NCI-H345 (cell line): ENCODE measurements at places on chromosomes 1 and 21.
A peak's percentile ranks its signal among the peaks of the same experiment; 100 is the strongest.

- DNase-seq: no peak
Observed at GRCh38 chr1:31467005-31467674, 54.1 kb downstream of the SERINC2 start.

DNA sequence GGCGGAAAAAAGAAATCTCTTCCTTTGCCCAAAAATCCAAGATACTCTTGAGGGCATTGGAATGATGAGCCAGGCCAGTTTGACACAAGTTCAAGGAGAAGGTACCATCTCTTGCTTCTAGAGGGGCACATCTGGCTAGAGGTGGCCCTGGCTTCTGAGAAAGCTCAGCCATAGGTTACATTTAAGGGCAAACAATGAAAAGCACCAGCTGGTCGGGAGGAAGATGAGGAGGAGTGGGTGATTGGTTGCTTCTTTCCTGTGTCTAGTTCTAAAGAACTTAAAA is 132.0 kb downstream of the DHRS3 start:
- DNase-seq: no peak

DNA sequence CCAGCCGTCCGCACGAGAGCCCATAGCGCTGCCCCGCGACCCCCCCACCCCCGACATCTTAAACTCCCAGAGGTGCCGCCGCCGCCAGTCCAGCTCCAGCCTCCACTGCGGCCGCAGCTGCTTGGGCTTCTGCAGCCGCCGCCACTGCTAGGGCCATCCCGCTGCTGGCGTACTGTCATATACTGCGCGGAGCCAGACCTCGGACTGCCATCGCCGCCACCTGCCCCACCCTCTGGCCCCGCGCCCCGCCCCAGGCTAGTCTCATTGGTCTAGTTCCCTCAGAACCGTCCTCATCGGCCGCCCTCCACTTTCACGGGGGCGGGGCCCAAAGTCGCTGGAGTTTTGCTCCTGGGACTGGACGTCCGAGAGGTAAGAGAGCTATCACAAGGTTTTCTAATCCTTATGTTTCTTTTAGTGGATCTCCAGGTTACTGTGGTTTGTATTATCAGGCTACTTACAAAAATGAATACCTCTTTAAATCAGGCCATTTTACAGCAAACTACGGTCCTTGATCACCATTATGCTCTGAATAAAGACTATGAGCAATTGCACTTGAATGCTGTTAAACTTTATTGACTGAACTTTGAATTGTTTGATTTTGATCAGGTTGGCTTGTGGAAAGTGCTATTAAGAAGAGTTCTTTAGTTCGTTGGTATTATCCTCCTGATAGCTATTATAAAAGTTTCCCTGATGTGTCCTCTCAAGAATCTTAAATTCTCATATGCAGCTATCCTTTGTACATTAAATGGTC is 2.8 kb upstream of the CD1D start:
- DNase-seq: no peak

DNA sequence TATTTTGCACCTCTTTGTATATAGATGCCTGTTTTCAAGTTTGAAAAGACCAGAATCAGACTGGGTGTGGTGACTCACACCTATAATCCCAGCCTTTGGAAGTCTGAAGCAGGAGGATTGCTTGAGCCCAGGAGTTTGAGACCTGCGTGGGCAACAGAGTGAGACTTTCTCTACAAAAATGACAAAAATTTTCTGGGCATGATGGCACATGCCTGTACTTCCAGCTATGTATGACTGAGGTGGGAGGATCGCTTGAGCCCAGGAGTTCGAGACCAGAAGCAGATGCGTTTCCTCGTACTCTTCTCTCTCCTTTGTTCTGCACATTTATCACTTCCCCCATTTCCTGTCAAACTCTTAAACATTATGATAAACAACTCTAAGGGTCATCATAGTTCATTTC is 310.0 kb upstream of the SNX7 start:
- no peak for DNase-seq

DNA sequence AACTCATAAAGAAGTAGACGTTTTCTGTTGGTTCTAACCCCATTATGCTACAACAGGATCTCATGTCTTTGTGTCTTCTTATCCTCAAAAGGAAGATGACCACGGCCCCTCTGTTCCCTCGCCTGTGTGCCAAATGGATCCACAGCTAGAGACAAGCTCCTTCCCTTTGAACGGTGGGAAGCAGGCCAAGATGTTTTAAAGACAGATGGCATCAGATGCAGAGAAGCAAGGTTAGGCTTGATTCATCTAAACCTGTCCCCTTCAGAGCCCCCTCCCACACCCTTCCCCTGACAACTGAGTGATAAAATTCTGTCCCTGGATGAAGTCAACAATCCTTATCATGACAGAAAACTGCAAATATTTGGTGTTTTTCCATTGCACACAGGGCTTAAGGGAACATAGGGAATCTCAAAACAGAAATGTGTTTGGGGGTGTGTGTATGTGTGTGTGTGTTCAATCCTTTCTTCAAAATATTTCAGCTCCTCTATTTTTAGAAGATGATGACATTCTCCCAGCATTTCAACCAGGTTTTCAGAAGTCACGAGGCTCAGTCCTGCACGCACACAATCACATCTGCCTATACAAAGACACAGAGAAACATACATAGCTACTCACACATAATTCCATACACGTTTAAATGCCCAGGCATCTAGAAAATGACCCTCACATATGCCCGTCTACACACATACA is 27.8 kb upstream of the FMOD start:
- no peak for DNase-seq

DNA sequence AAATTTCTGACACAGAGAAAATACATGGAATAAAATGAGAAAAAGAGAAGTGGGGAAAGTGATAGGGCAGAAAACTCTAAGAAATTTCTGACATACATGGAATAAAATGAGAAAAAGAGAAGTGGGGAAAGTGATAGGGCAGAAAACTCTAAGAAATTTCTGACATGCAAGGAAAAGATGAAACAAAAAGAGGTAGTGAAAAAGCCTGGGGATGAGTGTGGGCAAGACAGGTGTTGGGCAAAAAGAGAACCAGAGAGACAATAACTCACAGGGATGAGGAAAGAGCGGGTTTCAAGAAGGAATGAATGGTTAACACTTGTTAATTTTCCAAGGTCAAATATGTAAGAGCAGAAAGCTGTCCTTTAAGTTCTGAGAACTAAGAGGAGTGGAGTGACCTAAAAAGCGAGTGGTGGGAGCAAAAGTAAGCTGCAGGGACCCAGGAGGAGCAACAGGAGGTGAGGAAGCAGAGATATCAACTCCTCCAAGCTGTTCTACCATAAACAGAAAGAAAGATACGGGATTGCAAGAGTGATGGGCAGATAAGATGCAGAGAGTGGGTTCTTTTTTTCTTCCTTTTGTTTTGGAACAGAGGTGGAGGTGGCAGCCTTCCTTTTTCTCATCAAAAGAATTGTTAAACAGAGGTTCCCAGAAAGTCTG is 29.9 kb upstream of the EXO1 start:
- no peak for DNase-seq

DNA sequence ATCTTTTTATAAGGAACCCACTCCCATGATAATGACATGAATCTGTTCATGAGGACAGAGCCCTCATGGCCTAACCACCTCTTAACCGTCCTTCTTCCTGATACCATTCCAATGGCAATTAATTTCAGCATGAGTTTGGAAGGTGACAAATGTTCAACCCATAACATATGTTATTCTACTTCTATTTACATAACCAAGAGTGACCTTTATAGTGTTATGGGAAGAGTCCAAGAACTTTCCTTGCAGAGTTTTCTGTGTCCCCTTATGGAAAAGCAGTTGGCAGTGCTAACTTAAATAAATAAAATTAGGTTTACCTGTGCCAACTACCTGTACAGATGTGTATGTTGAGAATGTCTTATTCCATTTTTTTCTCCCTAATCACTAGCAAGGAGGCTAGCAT is 11.1 kb downstream of the MAP10 start:
- no peak for DNase-seq

DNA sequence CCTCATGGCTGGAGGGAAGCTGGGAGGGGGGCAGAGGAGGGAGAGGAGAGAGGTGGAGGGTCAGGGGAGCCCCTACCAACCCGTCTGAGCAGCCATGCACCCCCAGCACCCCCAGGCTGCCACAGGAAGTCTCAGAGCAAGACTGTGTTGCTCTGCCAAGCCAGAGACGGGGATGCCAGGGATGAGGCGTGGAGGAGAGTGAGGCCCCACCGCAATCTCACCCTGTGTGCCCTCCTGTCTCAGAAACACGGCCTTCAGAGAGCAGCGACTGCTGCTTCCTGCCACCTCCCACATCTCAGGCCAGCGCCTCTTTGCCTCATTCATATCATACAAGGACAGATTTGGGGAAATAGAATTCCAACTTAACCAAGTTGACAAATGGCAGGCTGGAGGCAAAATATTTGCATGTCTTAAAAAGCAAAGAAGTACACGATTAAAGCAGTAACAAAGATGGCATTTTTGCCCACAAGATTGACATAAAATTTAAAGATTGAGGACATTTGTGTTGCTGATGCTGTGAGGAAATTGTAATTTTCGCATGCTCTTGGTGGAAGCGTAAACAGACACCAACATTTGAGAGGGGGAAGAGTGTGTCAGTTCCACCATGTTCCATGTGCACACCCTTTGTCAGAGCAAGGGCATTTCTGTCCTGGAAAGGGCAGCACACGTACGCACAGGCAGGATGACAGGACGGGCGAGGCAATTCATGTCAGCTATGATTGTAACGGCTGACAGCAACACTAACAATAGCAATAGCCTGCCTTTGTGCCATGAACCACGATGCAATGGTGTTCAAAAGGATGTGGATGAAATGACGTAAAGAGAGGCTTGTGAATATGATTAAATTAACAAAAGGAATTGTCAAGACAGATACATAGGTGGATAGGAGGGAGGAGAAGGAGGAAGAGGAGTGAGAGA is 59.0 kb upstream of the BACE2 start:
- no peak for DNase-seq

DNA sequence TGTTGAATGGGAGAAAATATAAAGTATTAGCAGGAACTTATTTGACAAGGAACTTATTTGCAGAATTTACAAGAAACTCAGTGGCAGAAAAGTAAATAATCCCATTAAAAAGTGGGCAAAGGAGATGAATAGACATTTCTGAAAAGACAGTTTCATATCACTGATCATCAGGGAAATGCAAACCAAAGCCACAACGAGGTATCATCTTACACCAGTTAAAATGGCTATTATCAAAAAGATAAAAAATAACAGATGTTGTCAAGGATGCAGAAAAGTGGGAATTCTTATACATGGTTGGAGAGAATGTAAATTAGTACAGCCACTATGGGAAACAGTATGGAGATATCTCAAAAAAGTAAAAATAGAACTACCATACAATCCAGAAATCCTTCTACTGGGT is 61.0 kb downstream of the SYT14 start:
- no peak for DNase-seq

- DNase-seq: no peak
Observed at GRCh38 chr1:182720463-182720862, 36.1 kb upstream of the RGS8 start.

DNA sequence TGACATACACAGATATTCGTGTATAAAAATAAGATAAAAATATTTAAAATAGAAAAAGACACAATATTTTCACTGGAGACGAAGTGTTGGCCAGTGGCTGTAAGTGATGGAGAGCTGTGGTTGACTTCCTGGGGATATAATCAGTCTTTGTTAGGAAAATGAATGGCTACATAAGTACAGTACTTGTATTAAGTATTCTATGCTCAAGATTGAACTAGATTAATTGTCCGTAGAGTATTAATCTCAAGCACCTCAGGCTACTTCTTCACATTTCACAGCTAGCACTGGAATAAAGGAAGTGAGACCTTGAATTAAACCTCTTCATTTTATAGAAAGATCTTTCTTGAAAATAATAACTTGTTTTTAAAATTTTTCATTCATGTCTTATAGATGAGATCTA is 39.0 kb upstream of the RGS5 start:
- no peak for DNase-seq

GRCh38 chr21:26570203-26570602 is 2.9 kb downstream of the CYYR1 start:
- DNase-seq: no peak

- DNase-seq: no peak
Observed at GRCh38 chr1:100230765-100231164, 18.9 kb downstream of the DBT start.

GRCh38 chr1:41566274-41566885 is 81.9 kb upstream of the EDN2 start:
- DNase-seq: no peak

GRCh38 chr21:16873176-16873575 is 639.7 kb upstream of the CXADR start:
- no peak for DNase-seq

DNA sequence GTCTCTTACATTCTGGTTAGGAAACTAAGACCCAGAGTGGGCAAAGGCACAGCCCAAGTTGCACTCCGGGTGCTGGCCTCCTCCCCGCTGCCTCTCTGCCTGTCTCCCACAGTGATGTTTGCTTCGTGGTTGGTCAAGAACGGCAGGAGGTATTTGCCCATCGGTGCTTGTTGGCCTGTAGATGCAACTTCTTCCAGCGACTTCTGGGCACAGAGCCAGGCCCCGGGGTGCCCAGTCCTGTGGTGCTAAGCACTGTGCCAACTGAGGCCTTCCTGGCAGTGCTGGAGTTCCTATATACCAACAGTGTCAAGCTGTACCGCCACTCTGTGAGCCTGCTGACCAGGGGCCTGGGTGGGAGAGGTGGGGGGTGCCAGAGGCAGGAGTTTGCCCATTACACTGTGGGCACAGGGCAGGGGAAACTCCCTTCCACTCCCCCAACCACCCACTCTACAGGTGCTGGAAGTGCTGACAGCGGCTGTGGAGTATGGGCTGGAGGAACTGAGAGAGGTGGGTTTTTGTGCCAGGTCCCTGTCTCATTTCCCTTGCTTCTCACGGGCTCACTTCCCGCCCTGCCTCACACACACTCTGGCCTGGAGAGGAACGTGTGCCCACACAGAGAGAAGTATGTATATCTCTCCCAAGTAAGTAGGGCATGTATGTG is 1.9 kb downstream of the BTBD19 start:
- peak; percentile 68 for DNase-seq

- DNase-seq: no peak
Observed at GRCh38 chr1:30682396-30683275, 40.7 kb downstream of the MATN1 start.

DNA sequence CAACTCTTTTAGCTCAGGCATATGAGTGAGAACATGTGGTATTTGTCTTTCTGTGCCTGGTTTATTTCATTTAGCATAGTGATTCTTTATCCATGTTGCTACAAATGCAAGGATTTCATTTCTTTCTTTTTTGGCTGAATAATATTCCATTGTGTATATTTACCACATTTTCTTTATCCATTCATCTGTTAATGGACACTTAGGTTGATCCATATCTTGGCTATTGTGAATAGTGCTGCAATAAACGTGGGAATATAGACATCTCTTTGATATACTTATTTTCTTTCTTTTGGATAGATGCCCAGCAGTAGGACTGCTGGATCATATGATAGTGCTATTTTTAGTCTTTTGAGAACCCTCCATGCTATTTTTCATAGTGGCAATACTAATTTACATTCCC is 30.8 kb downstream of the ASB17 start:
- peak; percentile 19 for DNase-seq

GRCh38 chr1:147603986-147604385 is 62.7 kb downstream of the BCL9 start:
- no peak for DNase-seq

DNA sequence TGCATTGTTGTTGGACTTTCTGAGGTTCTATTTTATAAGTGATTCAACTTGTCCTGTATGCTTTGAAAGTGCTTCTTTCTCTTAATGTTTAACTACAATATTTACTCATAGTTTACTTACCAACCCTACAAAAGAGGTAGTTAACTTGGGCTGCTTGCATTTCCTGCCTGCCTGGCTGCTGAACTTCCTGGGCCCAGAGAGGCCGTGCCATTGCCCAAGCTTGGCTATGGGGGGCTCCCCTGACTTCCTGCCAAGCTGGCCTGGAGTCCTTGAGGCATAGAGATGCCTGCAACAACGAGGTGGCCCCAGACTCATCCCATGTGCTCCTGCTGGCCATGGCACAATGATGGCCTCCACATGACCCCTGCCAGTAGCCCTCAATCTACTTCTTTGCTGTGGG is 361.6 kb upstream of the PLD5 start:
- no peak for DNase-seq
